Kidney (tissue), 22 donors: ENCODE measurements at places on chromosomes 3 and 15.
A peak's percentile ranks its signal among the peaks of the same experiment; 100 is the strongest.

DNA sequence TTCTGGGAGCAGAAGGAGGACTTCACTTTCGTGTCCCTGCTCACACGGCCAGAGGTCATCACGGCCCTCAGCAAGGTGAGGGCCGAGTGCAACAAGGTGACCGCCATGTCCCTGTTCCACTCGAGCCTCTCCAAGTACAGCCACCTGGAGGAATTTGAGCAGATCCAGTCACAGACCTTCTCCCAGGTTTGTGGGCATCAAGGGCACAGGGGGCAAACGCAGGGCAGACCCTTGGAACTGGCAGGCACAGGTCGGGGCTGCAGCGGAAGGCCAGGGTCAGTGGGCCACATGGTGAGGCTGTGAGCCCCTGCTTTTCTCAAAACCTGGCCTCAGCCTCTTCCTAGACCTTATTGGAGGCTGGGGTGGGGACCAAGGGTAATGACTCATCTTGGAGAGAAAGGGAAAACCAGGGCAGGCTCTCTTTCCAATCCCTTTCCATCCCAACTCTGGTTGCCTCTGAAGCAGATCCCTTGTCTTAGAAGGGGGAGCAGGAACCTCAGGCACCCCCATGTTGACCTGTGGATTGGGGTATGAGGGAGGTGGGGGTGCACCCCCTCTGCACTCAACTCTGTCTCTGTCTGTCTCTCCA lies 29.5 kb downstream of the DNAH1 start:
- DNase-seq, result no peak

DNA sequence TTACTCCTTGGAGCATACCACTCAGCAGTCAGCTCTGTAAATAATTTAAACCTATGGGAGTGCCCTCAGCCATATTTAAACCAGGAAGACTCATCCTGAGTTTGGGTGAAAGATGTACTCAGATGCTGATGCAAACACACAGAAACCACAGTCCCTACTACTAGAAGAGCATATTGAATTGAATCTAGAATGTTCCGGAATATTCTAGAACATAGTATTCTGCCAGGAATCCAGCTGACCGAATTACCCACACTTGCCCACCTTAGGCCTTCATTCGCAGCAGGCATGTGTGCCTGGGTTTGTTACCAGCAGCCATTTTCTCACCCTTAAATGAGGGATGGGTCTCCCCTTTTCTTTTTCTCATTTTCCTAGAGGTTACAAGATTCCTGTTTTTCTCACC lies 202.4 kb upstream of the ICE2 start:
- no peak for DNase-seq

DNA sequence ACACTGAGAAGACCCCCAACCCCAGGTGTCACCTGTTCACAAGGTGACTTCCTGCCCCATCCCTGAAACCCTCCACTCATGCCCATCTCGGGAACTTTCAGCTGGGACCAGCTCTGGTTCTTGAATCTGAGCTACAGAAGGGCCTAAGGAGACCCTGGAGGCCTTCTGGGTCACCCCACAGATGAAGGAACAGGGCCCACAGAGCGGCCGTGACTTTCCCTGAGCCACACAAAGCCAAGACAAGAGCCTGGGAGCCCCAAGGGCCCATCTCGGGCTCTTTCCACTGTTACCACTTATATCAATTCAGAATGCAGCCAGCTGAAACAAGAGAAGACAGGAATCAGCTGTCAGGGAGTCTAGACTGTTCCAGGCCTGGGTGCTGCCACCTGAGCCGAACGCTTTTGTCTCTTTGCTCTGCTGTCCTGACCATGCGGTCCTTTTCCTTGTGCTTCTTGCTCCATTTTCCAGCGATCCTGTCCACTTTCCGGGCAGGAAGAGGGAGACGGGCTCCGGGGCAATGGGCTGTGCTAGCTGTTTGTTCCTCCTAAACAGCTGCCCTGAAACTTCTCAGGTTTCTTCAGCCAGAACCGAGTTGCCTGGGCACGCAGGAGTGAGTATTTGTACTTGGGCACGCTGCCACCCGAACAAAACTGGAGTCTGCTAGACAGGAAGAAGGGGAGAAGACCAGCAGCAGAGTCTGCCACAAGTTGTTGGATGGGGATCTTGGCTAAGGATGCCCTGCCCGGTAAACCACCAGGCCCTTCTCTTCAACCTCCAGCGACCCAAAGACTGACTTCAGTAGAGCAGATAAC lies 28.0 kb upstream of the PIGZ start:
- DNase-seq, result peak; percentile 26

- no peak for DNase-seq
These were observed 18.7 kb downstream of the RASGRF1 start for GRCh38 chr15:79071901-79072300.

DNA sequence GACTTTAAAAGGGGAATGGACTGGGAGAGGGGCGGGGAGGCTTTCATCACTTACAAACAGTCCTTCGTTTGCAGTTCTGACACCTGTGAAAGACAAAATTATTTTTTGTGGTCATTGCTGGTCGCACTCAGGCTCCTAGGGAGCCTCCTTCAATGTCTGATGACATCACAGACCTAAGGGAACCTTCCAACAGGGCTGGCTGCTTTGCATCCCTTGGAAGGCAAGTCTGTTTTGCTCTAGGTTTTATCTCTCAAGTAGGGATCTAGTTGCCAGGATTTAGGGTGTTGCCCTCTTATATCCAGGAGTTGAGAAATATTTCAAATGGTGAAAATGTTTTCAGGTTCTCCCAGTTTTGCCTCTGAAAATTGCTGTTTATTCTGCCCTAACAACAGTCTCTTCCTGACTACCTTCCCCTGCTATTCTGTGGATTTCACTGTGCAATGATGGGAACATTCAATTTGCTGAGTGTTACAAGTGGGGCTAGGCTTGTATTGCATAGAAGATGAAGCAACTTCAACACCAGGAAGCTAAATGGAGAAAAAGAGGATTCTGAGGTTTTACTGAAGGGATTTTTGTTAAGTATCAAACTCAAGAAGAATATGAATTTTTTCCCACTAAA lies 75.9 kb upstream of the ARRDC4 start:
- DNase-seq, result no peak
